ENCODE measurements at places on chromosomes 7 and 10.
A peak's percentile ranks its signal among the peaks of the same experiment; 100 is the strongest.

DNA sequence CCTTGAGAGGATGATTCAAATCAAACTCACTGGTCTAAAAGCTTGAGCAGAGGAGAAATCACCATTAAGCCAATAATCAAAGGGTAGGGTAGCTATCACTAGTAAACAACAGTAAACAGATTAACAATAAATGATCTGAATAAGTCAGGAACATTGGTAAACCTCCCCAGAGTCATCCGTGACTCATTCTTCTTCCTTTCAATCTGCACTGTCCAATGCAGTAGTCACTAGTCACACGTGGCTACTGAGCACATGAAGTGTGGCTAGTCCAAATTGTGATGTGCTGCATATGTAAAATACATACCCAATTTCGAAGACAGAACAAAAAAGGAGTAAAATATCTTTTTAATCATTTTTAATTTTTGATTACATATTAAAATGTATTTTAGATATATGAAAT, 64.0 kb downstream of the ERCC6 start:
- DNase-seq: no peak

- DNase-seq: no peak
Observed at GRCh38 chr7:98178321-98178720, 32.9 kb upstream of the BHLHA15 start.

DNA sequence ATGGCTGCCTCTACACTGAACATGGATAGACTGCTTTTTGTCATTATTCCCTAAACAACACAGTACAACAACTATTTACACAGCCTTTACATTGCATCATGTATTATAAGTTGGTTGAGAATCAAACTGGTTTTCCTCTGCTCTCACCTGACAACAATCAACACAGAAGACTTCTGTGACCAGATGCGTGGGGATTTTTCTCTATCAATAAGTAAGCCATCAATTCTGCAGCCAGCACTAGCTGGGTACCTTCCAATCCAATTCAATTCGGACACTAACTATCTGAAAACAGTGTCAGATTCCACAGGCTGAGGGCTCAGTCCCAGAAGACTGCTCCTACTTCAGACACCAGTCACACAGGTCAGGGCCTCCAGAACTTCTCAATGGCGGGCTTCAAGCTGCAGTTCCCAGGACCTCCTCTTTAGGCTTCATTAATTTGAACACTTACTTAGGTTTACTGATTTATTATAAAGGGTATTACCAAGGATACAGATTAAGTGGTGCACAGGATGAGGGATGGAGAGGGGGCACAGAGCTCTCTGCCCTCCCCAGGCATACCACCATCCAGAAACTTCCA, 36.4 kb upstream of the ASL start:
- peak; percentile 27 for DNase-seq

DNA sequence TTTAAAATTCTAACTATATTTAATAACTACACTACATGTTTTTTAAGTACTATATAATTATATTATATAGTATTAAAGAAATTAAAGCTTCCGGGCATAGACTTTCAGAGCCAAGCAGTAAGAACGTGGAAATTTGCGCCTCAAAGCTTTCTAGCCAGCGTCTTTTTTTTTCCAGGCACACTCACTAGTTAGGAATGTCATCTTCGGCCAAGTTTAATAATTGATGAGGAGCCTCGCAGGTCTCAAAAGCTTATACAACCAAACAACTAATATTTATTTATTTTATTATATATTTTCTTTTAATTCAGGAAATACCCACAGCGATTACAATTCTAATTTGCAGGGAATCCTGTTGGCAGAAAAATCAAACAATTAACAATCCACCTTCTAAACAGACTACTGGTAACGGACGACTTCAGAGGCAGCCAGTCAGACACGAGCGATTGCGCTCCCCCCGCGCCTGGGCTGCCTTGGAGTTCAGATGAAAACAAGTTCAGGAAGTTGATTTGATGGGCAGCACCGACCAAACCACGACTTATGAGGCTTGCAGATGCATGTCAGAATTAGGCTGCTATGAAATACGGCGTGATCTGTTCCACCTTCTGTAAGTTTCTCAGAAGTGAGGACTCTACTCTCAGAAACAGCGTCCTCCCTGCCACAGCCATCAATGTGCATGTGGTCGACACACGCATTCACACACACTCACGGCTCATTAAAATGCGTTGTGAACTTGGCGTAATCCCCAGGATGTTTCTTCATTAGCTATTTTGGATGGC, 431.8 kb upstream of the MGMT start:
- DNase-seq: no peak

DNA sequence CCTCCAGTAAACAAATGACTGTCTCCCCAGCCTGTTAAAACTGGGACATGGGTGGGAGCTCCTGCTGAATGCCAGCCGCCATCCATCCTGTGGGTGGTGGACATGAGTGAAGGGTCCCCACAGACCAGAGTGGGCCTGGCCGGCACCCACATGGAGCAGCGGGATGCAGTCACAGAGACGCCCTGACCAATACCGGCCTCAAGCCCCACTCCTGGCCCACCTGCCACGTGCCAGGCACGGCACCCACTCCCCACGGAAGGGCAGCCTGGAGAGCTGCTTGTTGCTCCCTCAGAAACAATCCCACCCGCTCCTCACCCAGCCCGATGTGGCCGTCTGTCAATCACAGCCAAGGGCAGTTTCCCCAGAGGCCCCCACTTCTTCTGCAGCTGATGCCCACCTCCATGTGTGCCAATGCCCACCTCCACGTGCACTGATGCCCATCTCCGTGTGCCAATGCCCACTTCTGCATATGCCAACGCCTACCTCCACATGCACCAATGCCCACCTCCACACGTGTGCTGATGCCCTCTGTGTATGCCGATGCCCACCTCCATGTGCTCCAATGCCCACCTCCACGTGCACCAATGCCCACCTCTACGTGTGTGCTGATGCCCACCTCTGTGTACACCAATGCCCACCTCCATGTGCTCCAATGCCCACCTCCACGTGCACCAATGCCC, 42.8 kb upstream of the DNAAF5 start:
- DNase-seq: no peak

- no peak for DNase-seq
Observed at GRCh38 chr10:52619052-52619451, 153.5 kb downstream of the MBL2 start.

DNA sequence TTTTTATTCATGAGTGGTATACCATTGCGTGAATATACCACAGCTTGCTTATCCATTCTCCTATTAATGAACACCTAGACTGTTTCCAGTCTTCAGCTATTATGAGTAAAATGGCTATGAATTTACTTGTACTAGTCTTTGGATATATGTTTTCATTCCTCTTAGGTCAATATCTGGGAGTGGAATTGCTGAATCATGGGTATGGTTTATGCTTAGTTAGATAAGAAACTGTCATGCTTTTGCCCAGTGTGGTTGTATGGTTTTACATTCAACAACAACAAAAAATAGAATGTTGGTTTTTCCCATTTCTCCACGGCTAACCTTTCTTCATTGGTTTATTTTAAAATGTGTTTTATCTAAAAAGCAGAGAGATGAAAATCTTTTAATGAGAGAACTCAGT, 308.3 kb downstream of the PHF14 start:
- DNase-seq: no peak

GRCh38 chr7:73308074-73308664, 457 bp downstream of the NSUN5 start:
- no peak for DNase-seq

DNA sequence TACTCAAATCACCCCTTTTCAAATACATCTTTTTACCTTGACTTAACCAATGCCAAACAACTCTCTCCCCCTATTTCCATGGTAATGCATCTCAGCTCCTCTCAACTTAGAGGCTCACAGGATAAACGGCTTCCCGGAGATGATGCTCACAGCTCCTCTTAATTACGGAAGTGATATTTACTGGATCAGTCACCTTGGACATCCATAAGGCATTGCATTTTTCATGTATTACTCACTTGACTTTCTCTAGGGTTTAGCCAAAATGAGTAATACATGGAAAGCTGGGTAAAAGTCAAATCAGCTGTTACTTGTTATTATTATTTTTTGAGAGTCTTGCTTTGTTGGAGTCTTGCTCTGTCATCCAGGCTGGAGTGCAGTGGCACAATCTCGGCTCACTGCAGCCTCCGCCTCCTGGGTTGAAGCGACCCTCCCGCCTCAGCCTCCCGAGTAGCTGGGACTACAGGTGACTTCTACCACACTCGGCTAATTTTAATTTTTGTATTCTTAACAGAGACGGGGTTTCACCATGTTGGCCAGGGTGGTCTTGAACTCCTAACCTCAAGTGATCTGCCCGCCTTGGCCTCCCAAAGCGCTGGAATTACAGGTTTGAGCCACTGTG, 73.3 kb upstream of the RHEB start:
- DNase-seq: no peak

GRCh38 chr10:29160150-29160617, 128.7 kb upstream of the LYZL1 start:
- DNase-seq: no peak

DNA sequence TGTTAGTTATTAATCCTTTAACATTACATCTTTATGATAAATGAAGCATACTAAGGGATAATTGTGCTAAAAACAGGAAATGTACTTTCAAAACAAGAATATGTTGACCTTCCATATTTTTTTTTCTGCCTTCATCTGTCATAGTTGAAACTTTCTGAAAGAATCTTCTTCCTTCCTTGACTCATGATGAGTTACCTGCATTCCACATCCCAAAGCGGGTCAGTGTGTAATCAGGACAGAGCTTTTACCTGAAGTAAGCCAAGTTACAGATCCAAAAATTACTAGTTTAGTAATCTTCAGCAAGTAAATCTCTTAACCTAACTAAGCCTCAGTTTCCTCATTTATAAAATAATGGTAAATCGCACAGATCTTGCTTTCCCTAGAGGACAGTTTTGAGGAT, 13.4 kb upstream of the ARL4A start:
- DNase-seq: no peak
